ENCODE measurements at places on chromosomes 1 and 21.

- no peaks in the 10 kb centered on the region for H3K36me3 ChIP-seq
- no peak overlapping the region for H3K4me3 ChIP-seq
- no peak overlapping the region for H3K27ac ChIP-seq
Measured at GRCh38 chr21:14603202-14603601, 57.1 kb upstream of the SAMSN1 start.

- peaks cover 24% of the 10 kb centered on the region for H3K4me1 ChIP-seq
- DNase-seq: peak; percentile 70
- peak overlapping the region; percentile 80 for H3K4me3 ChIP-seq
- no peaks in the 10 kb centered on the region for H3K27me3 ChIP-seq
- no peaks in the 10 kb centered on the region for H3K36me3 ChIP-seq
Measured at GRCh38 chr1:36224537-36225282, 467 bp downstream of the THRAP3 start.

- H3K27ac ChIP-seq: peak overlapping the region; percentile 12
- no peaks in the 10 kb centered on the region for H3K27me3 ChIP-seq
- no peak for DNase-seq
- H3K4me3 ChIP-seq: no peak overlapping the region
- peaks cover 3% of the 10 kb centered on the region for H3K36me3 ChIP-seq
- H3K4me1 ChIP-seq: peaks cover 33% of the 10 kb centered on the region
Measured at GRCh38 chr1:119984771-119985170, 84.7 kb downstream of the NOTCH2 start.

DNA sequence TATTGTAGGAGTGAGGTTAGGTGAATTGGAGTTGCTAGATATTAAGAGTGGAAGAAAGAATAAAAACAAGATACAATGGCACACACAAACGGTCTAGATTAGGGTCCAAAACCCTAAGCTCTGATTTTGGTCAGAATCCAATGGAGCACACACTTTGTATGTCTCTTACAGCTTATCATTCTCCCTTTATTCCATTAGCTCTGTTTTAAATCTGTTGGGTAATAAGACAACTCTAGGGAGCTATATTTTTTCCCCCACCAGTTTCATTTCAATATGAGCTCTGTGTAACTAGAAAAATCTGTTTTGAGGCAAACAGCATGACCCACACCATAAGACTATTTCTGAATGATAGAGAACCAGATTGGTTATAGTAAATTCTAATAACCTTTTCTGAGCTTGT is 465.6 kb downstream of the ADGRL2 start:
- peaks cover 6% of the 10 kb centered on the region for H3K4me1 ChIP-seq
- no peak overlapping the region for H3K4me3 ChIP-seq
- no peaks in the 10 kb centered on the region for H3K36me3 ChIP-seq
- DNase-seq: no peak

DNA sequence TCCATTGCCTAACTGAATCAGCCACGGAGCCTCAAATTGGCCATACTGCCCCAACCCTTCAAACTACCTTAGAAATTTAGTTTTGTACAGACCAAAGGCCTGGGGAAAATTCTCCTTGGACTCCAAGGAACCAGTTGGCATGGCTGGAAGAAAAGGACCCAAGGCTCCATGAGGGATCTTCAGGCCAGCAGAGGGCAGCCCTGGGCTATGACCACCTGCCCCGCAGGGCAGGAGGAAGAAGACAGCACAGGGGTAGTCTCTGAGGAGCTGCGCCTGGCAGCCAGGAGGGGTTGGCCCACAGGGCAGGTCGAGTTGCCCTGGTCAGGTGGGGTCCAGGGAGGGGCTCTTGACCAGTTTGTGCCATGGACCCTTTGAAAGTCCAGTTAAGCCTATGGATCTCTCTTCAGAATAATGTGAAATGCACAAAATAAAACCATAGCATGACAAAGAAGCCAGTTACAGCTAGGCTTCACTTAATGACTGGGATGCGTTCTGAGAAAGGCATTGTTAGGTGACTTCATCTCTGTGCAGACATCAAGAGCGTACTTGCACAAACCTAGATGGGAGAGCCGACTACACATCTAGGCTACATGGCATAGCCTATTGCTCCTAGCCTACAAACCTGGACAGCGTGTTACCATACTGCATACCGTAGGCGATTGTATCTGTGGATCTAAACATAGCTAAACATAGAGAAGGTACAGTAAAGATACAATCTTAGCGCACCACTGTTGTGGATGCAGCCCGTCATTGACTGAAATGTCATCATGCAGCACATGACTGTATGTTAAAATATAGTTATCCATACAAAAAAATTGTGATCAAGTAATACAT is 26.1 kb downstream of the CACNA1S start:
- no peaks in the 10 kb centered on the region for H3K36me3 ChIP-seq
- DNase-seq: no peak
- H3K27me3 ChIP-seq: no peaks in the 10 kb centered on the region
- no peaks in the 10 kb centered on the region for H3K4me1 ChIP-seq
- no peak overlapping the region for H3K27ac ChIP-seq

DNA sequence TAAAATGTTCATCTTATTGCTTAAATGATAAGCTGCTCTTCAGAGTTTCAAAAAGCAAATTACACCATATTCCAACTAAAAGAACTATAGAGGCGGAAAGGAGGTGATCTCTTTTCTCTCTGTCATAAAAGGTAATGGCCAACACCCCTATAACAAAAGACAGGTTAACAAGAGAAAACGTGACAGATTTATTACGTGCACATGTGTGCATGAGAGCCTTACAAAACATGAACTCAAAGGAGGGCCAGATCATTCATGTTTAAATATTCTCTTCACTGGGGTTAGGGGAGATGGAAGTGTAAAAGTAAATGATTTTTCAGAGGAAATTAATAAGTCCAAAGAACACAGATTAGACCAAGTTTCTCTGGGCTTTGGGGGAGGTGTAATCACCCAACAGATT is 26.5 kb upstream of the FMO2 start:
- no peak overlapping the region for H3K27ac ChIP-seq
- peaks cover 22% of the 10 kb centered on the region for H3K4me1 ChIP-seq
- no peak overlapping the region for H3K4me3 ChIP-seq
- no peaks in the 10 kb centered on the region for H3K27me3 ChIP-seq
- no peak for DNase-seq

DNA sequence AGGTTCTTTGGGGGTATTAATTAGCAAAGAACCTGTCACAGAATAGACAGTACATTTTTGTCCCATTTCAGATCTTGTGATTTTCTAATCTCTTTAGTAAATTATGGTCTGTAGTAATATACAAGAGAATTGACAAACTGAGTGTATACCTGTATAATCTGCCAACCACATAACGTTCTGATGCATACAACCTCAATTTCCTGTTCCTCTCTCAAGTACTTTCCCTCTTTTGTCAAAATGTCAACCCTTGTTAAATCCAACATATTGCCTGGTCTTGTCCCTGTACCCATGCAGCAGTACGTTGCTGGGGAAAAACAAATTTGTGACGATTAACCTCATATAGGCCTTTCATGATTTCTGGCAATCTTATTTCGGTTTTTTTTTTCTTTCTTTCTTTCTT is 1.1 kb downstream of the ARV1 start:
- no peak overlapping the region for H3K27ac ChIP-seq
- no peak for DNase-seq
- H3K36me3 ChIP-seq: no peaks in the 10 kb centered on the region
- H3K27me3 ChIP-seq: no peaks in the 10 kb centered on the region
- peaks cover 21% of the 10 kb centered on the region for H3K4me1 ChIP-seq
- H3K4me3 ChIP-seq: peak overlapping the region; percentile 87

DNA sequence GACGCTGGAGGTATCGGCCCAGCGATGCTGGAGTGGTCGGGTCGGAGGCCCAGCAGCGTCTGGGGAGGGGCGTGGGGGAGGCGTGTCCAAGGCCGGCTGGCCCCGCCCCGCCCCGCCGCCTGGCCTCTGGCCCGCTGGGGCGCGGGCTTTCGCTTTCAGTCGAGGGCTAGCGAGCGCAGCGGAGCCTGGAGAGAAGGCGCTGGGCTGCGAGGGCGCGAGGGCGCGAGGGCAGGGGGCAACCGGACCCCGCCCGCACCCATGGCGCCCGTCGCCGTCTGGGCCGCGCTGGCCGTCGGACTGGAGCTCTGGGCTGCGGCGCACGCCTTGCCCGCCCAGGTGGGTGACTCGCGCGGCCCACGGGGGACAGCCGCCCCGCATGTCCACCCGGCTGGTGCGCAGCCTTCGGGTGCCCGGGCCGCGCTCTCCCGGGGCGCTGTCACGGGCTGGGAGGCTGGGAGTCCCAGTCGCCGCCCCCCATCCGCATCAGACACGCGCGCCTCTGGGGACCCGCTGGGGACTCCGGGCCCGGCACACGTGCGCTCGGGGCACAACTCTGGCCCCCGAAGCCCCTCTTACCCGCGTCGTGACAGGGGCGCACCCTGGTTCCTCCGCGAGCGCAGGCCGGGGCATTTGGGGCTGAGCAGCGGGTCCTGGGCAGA is at the start of gene TNFRSF1B:
TSS of gene TNFRSF1B (plus strand) at position 158 of the 659 bp plus-strand sequence. CDS start at position 259, 101 bp downstream.
- H3K36me3 ChIP-seq: no peaks in the 10 kb centered on the region
- no peaks in the 10 kb centered on the region for H3K27me3 ChIP-seq
- no peak within 1 kb of the TSS for H3K27ac ChIP-seq
- peak within 1 kb of the TSS; percentile 82 for H3K4me3 ChIP-seq

DNA sequence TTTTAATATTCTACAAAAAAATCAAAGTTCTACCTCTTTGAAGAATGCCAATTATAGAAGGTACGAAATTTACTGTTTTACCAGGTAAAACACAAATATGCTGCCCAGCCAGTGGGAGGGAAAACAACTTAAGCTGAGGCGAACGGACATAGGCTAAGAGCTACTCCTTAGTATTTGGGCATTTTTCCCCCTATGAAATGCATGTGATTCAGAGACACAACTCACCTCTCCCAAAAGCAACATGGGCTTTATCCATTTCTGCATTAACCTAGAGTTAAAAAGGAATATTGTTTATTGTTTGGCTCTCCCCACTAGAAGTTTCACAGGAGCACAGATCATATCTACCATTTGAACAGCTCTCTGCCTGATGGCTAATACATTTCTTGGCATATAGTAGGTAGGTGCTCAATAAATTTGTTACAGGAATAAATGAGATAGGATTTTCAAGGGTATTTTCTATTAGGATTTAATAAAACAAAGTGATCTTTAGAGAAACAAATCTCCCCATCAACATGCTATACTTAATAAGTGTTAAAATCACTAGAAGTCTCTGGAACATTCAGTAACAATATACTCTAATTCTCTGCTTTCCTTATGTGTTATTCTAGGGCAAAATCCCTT is 2.4 kb upstream of the SORT1 start:
- no peak overlapping the region for H3K4me3 ChIP-seq
- no peak for DNase-seq
- H3K4me1 ChIP-seq: peaks cover 14% of the 10 kb centered on the region
- no peak overlapping the region for H3K27ac ChIP-seq
- no peaks in the 10 kb centered on the region for H3K36me3 ChIP-seq

- H3K27me3 ChIP-seq: no peaks in the 10 kb centered on the region
- H3K36me3 ChIP-seq: no peaks in the 10 kb centered on the region
- no peak overlapping the region for H3K4me3 ChIP-seq
- no peak overlapping the region for H3K27ac ChIP-seq
- DNase-seq: no peak
Measured at GRCh38 chr1:87642581-87643221, 314.0 kb downstream of the LMO4 start.

DNA sequence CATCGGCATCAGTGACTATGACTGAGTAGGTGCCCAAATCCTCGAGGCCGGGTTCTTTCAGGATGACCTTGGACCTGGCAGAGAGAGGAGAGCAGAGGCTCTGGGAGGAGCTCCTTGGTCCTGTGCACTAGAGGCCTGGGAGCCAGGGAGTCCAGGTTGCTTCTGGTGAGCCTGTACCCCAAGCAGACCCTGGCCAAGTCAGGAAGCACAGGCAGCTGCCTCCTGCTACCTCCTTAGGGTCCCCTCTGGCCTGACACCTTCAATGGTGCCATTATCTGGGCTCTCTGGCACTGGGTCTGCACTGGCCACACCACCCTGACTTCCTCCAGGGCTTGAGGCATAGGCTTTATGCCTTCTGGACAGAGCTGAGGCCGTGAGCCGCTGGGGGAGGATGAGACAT is 37.7 kb downstream of the MYOM3 start:
- H3K4me3 ChIP-seq: no peak overlapping the region
- H3K4me1 ChIP-seq: no peaks in the 10 kb centered on the region
- no peaks in the 10 kb centered on the region for H3K27me3 ChIP-seq
- H3K36me3 ChIP-seq: no peaks in the 10 kb centered on the region
- H3K27ac ChIP-seq: no peak overlapping the region

DNA sequence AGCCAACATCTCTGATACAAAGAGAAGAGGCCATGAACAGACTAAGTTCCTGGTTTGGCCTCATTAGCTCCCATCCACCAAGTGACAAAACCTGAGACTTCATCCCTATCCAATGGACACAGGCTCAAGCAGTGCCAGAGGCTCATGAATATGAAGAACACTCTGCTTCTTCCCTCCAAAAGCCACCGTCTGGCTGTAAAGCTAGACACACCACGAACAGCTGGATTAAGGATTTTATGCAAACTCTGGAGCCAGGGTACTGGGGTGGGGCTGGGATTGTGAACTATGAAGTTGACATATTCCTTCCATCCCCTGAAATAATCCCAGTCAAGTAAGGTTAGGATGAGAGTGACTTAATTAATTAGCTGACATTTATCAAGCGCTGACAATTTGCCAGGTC is 139.4 kb downstream of the CSMD2 start:
- no peaks in the 10 kb centered on the region for H3K36me3 ChIP-seq
- no peak for DNase-seq

GRCh38 chr1:202713110-202713509 is 2.9 kb upstream of the SYT2 start:
- no peak overlapping the region for H3K27ac ChIP-seq
- H3K27me3 ChIP-seq: peaks cover 19% of the 10 kb centered on the region
- no peak overlapping the region for H3K4me3 ChIP-seq
- DNase-seq: no peak

GRCh38 chr21:45088729-45089128 is 14.3 kb downstream of the ADARB1 start:
- no peak overlapping the region for H3K4me3 ChIP-seq
- peaks cover 4% of the 10 kb centered on the region for H3K36me3 ChIP-seq
- DNase-seq: no peak
- no peak overlapping the region for H3K27ac ChIP-seq

GRCh38 chr1:184455786-184456185 is 69.0 kb downstream of the C1orf21 start:
- H3K36me3 ChIP-seq: no peaks in the 10 kb centered on the region
- H3K4me1 ChIP-seq: no peaks in the 10 kb centered on the region
- no peak overlapping the region for H3K4me3 ChIP-seq
- H3K27me3 ChIP-seq: no peaks in the 10 kb centered on the region
- DNase-seq: no peak

GRCh38 chr1:210684466-210685294 is 356.0 kb downstream of the HHAT start:
- no peaks in the 10 kb centered on the region for H3K36me3 ChIP-seq
- no peaks in the 10 kb centered on the region for H3K27me3 ChIP-seq
- no peaks in the 10 kb centered on the region for H3K4me1 ChIP-seq
- H3K27ac ChIP-seq: no peak overlapping the region
- no peak for DNase-seq

GRCh38 chr1:10782491-10783244 is 13.8 kb downstream of the CASZ1 start:
- H3K27ac ChIP-seq: no peak overlapping the region
- DNase-seq: no peak
- no peaks in the 10 kb centered on the region for H3K27me3 ChIP-seq
- H3K36me3 ChIP-seq: no peaks in the 10 kb centered on the region
- no peak overlapping the region for H3K4me3 ChIP-seq
